ENCODE measurements at places on chromosomes 2 and 18.

- DNase-seq = no peak
Measured at GRCh38 chr18:30970196-30970816, 72.2 kb downstream of the DSC3 start.

DNA sequence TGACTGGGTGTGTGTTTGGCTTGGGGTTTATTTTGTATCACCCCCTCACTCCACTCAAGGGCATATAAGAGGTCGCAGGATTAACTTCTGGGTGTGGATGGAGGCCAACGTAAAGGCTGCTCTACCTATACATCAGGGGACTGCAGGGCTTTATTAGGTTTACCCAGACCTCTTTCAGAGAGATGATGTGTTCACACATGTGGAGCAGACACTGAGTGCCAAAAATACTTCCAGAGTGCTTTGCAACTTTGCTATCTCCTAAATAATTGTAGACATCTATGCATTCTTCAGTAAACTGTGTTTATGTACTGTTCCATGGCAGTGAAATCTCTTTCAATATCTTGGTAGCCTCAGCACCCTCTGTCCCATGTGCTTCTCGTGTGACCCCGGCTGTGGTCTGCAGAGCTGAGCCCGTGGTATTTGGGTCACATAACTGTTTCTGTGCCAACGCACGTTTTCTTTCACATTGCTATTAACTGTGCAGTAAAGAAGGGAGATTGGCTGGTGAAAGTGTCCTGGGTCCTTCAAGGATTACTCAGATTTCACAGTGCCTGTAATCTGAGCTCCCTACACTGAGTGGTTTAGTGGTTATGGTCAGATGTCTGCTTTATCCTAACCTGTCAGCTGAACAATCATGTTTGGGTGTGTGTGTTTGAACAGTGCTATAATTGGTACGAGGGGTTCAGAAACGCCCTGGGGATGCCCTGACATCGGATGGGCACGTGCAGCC is 208.1 kb downstream of the VAPA start:
- no peak for DNase-seq

DNA sequence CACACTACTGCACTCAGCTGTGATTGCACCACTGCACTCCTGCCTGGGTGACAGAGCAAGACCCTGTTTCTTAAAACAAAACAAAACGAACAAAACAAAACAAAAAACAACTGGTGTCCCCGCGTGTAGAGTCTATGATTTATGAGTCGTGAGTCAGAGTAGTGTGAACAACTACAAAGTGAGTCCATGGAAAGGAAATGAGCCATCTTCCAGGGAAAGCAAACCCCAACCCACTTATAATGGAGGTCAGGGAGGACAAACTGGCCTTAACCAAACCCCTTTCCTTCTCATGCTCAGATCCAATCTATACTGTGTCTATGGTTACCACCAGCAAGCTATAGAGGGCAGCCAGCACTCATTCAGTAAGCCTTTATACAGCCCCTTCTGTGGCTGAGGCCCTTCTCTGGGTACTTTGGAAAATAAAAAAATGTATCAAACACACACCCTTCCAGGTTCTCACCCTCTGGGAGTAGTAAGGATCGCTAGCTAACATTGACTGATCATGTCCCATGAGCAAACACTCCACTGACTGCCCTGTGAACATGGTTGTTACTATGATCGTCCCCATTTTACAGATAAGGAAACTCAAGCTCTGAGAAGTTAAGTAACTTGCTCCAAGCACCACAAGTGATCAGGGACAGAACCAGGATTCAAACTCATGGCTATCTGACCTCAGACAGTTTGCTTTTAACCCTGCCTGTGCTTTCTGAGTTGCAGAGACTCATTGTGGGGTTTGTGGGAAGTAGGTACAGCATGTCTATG is 24.7 kb upstream of the COLEC12 start:
- no peak for DNase-seq

- no peak for DNase-seq
Measured at GRCh38 chr18:8957731-8958130, 144.8 kb upstream of the NDUFV2 start.

DNA sequence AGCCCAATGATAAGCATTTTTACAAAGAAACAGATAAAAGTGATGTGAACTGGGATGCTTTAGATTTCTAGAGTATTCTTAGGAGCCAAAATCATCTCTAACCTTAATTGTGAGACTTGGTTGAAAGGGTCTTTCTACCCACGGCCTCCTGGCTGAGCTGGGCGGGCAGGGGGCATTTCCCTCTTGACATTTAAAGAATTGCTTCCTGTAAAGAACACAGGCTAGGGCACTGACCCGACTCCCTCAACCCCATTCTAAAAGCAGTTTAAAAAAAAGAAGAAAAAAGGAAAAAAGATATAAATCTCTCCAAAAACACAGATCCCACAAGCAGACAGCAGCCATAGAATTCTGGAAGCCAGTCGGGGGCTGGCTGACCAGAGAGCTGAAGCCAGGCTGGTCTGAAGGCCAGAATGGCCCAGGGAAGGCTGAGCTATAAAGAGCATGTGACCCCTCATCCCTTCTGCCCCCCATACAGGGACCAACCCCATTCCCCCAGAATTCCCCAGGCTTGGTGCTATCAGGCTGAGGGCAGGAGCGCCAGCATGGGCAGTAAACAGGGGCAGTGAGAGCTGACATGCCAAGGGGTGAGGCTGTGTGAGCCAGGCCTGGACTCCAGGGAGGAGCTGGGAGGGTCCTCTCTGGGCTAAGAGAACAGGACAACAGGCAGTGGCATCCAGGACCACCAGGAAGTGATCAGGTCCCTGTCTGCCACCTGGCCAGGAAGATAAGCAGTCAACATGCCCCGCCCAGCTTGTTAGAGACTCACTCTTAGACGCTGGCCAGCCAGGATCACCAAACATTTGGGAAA is 188.5 kb downstream of the HDAC4 start:
- DNase-seq = no peak

- DNase-seq = peak; percentile 22
Measured at GRCh38 chr2:175363699-175364098, 182.2 kb upstream of the ATP5MC3 start.

- no peak for DNase-seq
Measured at GRCh38 chr2:197232010-197232409, 78.6 kb downstream of the ANKRD44 start.

DNA sequence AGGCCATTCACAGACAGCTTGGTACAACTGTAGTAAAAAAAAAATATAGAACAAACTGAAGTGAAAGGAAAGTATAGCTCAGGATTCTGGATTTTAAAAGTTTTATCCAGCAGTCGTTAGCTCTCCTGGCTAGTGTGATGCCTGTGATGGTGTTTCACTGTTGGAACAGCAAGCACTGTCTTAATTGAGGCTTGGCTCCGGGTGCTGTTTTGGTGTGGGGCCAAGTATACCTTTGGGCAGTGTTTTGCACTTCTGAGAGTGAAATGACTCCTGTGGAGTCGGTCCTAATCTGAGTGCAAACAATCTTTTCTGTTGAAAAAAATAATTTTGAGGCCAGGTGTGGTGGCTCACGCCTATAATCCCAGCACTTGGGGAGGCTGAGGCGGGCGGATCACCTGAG is 28.7 kb upstream of the RAB1A start:
- DNase-seq = no peak

DNA sequence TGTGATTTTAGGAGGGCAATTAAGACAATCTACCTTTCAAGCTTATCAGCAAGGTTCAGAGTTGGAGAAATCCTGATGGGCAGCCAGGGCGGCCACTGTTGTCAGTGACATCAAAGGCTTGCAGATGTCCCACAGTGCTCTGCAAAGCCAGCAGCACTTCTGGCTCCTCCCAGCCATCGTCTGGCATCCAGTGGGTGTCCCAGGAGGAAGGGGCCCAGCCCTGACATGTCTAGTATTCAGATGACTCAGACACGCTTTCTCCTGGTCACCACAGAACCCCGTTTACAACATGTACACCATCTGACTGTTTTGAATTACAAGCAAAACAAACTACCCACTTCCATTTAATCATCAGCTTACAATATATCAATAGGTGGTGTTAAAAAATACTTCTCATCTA is 61.4 kb downstream of the CYRIA start:
- DNase-seq = no peak

GRCh38 chr2:26429779-26430578 is 28.3 kb downstream of the DRC1 start:
- DNase-seq = no peak

- DNase-seq = no peak
Measured at GRCh38 chr2:9236045-9236344, 29.4 kb downstream of the ASAP2 start.

GRCh38 chr2:208183526-208183925 is 6.3 kb downstream of the C2orf80 start:
- no peak for DNase-seq

- DNase-seq = peak; percentile 62
Measured at GRCh38 chr2:24721470-24721869, 71.7 kb downstream of the PTRHD1 start.

GRCh38 chr2:69138247-69138772 is 125.3 kb downstream of the ANTXR1 start:
- DNase-seq = no peak

- DNase-seq = no peak
Measured at GRCh38 chr2:74921236-74921736, 37.2 kb upstream of the POLE4 start.

GRCh38 chr2:149904352-149905175 is 317.0 kb upstream of the MMADHC start:
- no peak for DNase-seq

GRCh38 chr2:203080447-203081045 is 65.9 kb downstream of the NBEAL1 start:
- DNase-seq = no peak

- DNase-seq = no peak
Measured at GRCh38 chr18:67862069-67862468, 345.5 kb upstream of the DSEL start.

DNA sequence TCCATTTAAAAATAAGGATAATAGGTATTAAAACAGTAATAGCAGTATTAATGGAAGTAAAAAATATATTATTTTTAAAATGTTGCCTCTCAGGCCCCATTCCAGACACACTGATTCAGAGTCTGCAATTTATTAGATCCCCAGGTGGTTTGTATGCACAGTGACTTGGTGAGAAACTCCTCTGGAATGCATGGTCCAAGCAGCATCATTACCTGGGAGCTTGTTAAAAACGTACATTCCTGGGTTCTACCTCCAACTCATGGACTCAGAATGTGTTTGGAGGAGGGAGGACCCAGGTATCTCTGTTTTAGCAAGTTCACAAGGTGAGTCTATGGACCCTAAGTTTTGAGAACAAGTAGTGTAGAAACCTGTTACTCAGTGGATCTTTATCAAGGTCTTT is 95.6 kb downstream of the ITGA4 start:
- DNase-seq = no peak

- peak; percentile 58 for DNase-seq
Measured at GRCh38 chr18:58529714-58530354, 99.1 kb downstream of the ALPK2 start.

GRCh38 chr2:223090540-223091235 is 38.7 kb downstream of the KCNE4 start:
- no peak for DNase-seq

DNA sequence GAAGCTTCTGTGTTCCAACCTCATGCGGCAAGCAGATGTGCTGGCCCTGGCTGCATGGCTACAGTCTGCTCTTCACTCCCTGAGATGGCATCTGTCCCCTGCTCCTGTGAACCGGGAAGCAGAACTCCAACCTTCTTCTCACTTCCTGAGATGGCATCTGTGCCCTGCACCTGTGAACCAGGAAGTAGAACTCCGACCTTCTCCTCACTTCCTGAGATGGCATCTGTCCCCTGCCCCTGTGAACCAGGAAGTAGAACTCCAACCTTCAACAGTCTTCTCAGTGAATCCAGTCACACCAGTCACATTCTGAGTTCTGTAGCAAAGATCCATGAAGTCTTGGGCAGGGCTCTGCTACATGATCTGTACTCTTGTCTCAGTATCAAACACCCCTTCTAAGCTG is 887.2 kb upstream of the KLHL29 start:
- DNase-seq = no peak

DNA sequence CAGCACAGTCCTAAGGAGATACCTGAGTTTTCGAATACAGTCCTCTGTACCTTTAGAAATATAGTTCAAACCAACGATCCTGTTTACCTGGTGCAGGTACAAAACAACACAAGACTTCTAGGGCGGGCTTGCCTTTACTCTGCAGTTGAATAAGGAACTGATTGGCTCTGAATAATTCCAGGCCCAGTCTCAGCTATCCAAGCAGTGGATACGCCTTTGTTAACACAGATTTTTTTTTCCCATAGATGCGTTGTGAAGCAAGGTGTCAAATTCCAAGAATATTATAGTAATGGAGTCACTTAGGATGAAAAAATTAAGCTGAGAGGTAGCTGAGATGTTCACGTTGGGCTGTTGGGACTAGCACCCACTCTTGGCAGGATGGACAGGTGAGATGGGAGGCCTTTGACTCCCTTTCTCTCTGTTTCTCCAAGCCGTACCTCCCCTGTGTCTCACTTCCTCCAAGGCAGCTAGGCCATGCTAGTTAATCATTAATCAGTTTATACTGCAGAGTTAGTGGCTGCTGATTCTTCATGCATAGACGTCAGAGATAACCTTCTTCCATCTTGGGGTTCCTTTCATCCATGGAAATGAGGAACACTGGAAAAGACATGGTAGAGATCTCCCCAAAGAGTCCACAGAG is 380.8 kb upstream of the ACVR2A start:
- peak; percentile 31 for DNase-seq

DNA sequence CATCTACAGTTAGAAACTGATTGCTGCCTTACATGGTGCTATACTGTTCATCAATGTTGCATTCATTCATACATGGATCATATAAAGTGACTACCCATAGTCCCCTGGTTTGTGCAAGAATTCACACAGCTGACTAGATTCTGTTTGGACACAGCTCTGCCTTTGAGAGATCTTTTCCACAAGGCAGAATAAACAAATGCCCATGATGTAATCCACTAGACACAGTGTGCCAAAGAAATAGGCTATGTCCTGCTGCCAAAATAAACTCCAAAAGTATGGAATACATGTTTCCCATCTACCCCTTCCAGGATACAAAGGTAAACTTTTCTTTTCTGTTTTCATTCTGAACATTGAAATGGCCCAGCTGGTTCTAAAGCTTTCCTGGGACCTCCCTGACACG is 269.4 kb upstream of the CHAC2 start:
- DNase-seq = no peak

GRCh38 chr2:45981384-45981930 is 315.8 kb upstream of the EPAS1 start:
- DNase-seq = no peak

GRCh38 chr2:68466361-68466777 is 725 bp downstream of the FBXO48 start:
- DNase-seq = peak; percentile 17

DNA sequence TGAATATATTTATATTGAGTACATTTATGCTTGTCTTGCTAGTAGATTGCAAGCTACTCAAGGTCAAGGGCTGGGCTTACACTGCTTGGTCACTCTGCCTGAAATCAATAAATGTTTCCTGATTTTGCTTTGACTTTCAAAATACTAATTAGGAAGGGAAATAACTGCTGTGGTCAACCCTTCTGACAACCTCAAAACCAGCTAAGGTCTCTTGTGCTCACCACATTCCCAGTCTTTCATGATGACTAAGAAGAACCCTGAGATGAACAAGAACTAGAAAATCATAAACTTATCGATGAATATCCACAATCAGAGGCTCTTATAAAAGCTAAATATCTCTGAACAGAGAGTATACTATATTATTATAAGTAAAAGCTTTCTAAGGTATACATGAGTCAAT is 33.3 kb downstream of the ABCB11 start:
- no peak for DNase-seq

- DNase-seq = no peak
Measured at GRCh38 chr2:68565858-68566257, 77.5 kb upstream of the PROKR1 start.
